Sciatic nerve (tissue), 2 donors: ENCODE measurements at places on chromosomes 11 and 22. TPM values are rescaled to one million over a fixed set of nuclear protein-coding genes. Genes with fewer than 3 reads are reported as not detected.

TTC36 gene
- 0.71 TPM for total RNA-seq

SYT9 gene
- not detected for total RNA-seq

CARD10 gene
- total RNA-seq: 31.6 TPM

OR8G1 gene
- total RNA-seq: not detected

GALNT18 gene
- total RNA-seq: 19.0 TPM

PTPMT1 gene
- total RNA-seq: 31.3 TPM

DRD4 gene
- total RNA-seq: 4.1 TPM

C11orf97 gene
- not detected for total RNA-seq

DNA sequence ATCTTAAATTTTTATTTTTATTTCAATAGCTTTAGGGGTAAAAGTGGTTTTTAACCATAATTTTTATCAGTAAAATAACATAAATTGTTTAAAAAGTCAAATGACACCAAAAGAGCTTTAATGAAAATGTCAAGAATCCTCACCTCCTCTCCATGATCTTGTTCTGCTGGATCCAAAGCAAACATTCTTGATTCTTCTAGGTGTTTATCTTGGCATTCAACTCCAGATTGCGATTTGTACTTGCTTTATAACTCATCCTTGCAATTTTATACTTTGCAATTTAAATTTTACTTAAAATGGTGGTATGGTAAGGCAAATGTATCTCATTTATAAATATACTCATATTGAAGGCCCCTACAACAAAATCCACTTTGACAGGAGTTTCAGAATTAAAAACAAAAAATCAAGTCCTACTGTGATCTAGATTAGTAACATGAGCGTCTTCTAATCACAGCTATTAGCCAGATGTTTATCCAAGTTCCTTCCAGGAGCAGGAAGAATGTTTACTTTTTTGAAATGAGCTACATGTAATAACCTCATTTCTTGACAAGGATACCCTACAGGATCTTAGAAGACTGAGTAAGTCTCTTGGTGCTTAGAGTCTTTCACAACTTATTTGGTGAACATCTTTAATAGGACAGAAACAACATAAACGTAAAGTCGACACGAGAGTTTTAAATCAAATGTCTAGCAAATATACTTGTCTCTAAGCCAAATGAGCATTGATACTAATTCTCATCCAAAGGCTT lies 72.4 kb upstream of the CARD18 start:
- no peak for DNase-seq

- DNase-seq: no peak
Observed at GRCh38 chr11:21933095-21933494, 259.8 kb upstream of the ANO5 start.

GRCh38 chr11:66344550-66345315 lies at the start of gene BRMS1:
Gene BRMS1, minus strand, starts transcription at chr11:66345104. Its CDS starts 2,870 bp downstream, at chr11:66342234.
- DNase-seq: peak; percentile 99

GRCh38 chr11:37946155-37946766 lies 1348.2 kb upstream of the RAG2 start:
- no peak for DNase-seq

DNA sequence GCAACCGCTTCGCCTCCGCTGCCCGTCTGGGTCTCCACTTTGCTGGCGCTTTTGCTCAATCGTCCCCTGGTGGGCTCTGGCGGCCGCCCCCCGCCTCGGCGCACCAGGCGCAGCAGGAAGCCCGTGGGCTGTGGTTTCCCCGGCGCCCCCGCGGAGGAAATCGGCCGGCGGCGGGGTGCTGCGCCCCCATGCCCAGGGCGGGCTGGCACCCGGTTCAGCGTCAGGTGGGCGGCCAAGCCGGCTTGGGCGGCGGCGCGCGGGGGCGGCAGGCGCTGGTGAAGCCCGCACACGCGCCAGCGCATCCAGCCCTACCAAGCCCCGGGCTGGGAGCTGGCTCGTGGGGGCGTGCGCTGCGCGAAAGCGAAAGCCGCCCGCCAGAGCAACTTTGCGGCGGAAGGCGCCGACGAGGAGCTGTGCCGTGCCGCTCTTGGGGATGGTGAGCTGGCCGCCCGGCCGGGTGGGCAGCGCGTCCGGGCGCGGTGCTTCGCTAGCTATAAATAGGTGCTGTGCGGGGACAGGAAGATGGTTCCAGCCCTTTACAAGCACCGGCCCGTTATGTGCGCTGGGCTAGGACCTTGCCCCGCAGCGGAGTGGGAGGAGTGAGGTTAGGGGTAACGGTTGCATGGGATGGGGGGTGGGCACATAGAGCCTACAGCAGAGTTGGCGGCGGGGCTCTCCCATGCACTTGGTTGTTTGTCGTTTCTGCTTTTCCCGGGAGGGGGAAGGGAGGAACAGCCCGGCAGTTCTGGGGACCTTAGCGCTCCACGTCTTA lies 25.0 kb upstream of the SUSD2 start:
- DNase-seq: peak; percentile 70

GRCh38 chr11:86209806-86210657 lies 34.5 kb upstream of the EED start:
- DNase-seq: no peak

- DNase-seq: no peak
Observed at GRCh38 chr22:42642806-42643633, 2.6 kb upstream of the ATP5MGL start.

DNA sequence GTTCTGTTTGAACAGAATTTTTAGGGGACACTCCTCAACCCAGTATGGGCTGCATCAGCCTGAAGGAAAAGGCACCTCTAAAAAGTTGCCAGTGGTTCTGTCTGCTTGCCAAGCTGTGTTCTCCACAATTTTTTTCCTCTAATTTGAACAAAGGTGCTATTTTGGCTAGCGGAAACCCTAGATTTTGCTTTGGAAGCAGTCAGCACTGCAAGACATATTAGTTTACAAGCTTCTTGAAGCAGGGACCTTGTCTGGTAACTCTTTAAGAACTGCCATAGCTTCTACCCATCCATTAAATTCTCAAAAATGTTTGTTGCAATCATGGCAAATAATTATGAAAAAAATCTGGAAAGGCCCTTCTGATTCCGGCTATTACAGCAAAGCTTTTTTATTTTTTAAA lies 75.6 kb upstream of the HEPHL1 start:
- no peak for DNase-seq

DNA sequence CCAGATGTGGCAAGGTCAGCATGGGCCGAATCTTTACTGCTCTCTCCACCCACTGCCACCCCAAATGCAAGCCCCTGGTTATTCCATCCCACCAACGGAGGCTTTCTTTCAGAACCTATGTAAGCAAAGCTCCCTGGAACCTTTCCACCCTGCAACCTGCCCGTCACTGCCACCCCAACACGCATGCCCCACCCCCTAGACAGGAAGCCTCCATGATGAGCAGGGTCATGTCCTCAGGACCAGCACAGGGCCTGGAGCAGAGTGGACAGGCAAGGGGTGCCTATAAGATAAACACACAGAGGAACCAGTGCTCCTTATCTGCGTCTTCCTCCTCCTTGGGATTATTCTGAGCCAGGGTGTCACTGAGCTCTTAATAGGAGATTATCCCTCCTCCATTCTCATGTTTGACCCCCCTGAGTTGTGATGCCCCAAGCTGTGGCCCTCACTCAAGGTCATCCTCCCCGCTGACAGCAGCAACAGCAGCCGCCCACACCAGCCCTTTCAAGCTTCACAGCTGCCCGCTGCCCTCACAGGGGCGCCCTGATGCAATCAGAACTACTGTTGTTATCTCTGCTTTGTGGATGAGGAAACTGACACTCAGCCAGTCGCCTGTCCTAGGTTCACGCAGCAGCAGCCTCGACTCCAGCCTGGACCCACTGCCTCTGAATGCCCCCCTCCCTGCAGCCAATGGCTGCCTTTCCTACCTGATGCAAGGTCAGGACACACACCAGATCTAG lies 647.3 kb downstream of the TBC1D22A start:
- no peak for DNase-seq

DNA sequence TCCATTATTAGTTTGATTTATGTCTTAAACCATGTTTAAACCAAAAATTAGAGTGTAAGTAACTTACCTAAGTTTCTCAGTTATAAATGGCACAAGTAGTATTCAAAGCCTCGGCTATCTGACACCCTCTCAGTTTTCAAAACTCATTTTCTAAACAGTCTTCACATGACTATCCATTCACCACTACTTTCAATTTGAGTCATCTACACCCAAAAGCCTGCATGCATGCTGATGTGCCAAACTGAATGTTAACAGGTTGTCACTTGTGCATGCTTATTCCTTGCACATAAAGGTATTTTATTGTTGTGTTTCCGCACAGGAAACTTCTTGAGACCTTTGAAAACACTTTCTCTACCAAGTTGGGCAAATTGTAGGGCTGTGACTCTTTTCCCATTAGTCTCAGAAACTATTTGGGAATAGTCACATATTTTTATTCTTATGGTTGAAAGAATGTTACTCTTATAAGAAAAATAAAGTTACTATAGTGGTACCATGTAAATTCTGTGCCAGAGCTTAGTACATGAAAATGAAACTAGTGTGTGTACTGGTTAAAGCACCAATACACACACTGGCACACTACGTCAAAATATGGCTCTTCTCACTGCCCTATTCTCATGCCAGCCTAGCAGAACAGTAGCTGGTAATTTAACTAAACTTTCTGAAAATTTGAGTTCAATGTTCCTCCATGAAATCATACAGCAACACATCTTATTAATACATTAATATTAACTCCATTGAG lies 2.2 kb upstream of the OR51E2 start:
- DNase-seq: no peak

GRCh38 chr11:119029069-119029339 lies 1.7 kb downstream of the SLC37A4 start:
- DNase-seq: no peak

DNA sequence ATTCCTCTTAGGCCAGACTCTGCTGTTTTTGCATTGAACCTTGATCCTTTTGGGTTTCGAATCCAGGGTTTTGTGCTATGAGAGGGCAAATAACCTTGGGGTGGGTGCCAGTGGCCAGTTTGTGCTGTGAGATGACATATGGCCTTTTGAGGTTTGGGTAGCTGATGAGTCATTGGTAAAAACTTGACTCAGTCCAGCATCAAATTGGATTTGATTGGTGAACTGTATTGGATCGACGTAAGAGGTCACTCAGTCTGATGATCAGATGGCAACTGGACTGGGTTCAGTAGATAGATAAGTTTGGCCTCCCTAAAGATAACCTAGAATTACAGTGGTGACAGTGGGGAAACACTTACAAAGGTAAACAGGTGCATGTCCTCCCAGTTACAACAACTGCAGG lies 41.0 kb upstream of the XKR3 start:
- DNase-seq: no peak

DNA sequence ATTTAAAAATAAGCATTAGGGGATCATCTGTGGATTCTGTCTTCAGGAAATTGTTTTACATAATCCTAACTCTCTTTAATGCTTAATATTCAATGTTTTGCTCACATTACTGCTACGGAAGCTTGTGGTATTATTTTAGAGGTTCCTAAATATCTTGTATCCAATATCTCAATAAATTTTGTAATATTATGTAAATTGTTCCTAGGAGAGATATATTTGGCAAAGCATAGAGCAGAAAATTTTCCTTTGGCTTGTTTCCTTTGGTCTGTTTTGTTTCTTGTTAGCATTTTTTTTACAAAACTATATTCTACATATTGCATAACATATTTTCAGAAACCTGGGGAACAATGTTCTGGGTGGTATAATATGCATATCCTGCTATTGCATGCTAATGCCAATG lies 144.8 kb downstream of the GRIA4 start:
- DNase-seq: no peak

- no peak for DNase-seq
Observed at GRCh38 chr11:112649856-112650255, 311.4 kb upstream of the NCAM1 start.

DNA sequence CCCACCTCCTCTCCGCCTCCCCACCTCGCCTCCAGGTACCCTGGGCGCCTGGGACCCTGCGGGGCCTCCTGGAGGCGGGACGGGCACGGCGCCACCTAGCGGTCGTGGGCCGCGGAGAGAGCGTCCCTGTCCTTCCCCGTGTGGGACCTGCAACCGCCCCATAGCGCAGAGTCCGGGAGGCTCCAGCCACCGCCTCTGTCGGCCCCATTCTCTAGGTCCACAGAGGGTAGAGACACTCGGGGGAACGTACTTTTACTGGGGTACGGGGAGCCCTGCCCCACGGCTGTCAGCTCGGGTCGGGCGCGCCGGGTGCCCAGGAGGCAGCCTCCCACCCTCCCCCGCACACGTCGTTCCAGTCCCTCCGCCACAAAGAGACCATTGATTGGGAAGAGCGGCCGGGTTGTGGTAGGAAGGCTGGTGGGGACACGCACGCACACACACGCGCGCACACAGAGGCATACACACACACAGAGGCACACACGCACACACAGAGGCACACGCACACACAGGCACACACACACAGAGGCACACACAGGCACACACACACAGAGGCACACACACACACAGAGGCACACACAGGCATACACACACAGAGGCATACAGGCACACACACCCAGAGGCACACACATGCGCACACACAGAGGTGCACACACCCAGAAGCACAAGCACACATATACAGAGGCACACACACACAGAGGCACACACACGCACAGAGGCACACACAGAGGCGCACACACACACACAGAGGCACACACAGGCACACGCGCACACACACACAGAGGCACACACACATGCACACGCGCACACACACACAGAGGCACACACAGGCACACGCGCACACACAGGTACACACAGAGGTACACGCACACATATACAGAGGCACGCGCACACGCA lies 12.6 kb upstream of the NECTIN1 start:
- DNase-seq: peak; percentile 75

GRCh38 chr11:7332962-7333361 lies 81.3 kb downstream of the SYT9 start:
- no peak for DNase-seq

DNA sequence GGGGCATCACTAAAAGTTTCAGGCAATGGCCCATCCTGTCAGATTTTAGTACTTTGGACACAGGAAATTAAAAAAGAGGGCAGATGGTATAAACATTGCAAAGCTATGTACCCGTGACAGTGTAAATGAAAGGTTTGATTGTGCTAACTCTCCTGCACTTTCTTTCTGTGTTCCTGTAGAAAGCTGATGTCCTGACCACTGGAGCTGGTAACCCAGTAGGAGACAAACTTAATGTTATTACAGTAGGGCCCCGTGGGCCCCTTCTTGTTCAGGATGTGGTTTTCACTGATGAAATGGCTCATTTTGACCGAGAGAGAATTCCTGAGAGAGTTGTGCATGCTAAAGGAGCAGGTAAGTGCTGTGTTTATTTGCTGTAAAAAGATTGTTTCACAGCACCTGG lies 10.3 kb downstream of the CAT start:
- no peak for DNase-seq

DNA sequence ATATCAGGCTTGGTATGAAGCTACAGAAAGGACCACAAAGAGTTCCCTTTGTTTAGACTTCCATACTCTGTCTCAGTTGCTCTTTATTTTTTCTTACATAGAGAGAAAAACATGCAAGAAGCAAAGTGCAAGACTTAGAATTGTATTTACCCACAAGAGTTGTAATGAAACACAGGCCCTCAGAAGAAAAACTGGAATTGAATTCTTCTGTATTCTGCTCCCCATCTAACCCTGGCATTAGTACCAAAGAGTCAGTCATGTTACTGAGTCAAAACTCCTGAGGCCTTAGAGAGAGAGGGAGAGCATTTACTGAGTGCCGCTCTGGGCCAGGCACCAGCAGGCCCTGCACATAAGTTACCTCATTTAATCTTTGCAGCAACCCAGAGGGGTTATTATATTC lies 43.9 kb upstream of the DLAT start:
- DNase-seq: no peak
